HFFc6 (cell line): ENCODE measurements at places on chromosomes 2 and 18. TPM values are rescaled to one million over a fixed set of nuclear protein-coding genes. Genes with fewer than 3 reads are reported as not detected.

MROH2A gene
- total RNA-seq, result not detected in 3 replicates

SERPINE2 gene
- 163 to 377 TPM (median 248 TPM) in 3 replicates for total RNA-seq

SLC9A2 gene
- total RNA-seq, result not detected in 2 replicates

THSD7B gene
- 0.10 to 0.12 TPM in 2 of 3 replicates, not detected in the other for total RNA-seq

CCDC68 gene
- total RNA-seq, result 0.07 to 0.40 TPM (median 0.24 TPM) in 3 replicates
